HT-29 (cell line): ENCODE measurements at places on chromosomes 13 and 19.

DNA sequence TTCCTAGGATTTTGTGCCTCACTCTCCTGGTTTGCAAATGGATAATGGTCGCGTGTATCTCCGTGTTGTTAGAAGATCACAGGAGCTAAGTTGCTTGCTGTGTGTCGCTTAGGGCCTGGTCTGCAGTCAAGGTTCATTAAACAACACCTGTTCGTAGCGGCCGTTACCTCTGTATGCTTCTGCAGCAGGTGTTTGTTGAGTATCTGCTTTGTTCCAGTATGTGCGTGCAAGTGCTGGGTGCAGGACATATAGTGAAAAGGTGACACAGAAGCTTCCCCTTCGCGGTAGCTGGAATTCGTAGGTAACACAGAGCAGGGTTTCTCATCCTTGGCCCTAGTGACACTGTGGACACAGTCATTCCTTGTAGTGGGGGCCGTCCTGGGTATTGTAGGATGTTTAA, 5.4 kb downstream of the MED25 start:
- no peak for DNase-seq

DNA sequence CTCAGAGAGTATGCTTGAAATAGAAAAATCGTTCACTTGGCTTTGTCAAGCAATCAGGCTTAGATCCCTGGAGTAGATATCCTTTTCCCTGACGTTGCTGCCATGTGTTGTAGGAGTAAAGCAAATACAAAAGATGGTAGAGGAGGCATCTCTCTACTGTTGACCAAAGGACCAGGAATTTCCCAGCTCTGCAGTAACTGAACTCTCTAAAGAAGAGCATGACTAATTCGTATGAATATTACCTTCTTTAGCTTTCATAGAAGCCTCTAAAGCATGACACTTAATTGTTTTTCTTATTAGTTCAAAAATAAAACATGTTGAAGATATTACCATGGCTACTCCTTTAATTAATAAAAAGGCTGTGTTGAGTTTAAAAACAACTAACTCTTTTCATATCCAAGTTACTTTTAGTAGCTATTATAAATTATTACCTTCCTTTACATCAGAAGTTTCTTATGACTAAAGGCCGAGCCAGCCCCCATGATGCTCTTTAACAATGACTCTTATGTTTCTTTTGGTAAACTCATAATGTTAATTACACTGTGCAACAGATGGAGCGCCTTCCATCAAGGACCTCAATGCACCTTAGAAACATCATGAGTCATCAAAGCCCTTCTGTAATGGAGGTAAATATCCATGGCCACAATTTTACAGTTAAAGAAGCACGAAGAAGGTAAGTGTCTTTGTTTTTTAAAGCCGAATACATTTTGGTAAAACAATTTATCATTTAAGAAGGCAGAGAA, 352.4 kb downstream of the KLF5 start:
- DNase-seq = peak; percentile 85

DNA sequence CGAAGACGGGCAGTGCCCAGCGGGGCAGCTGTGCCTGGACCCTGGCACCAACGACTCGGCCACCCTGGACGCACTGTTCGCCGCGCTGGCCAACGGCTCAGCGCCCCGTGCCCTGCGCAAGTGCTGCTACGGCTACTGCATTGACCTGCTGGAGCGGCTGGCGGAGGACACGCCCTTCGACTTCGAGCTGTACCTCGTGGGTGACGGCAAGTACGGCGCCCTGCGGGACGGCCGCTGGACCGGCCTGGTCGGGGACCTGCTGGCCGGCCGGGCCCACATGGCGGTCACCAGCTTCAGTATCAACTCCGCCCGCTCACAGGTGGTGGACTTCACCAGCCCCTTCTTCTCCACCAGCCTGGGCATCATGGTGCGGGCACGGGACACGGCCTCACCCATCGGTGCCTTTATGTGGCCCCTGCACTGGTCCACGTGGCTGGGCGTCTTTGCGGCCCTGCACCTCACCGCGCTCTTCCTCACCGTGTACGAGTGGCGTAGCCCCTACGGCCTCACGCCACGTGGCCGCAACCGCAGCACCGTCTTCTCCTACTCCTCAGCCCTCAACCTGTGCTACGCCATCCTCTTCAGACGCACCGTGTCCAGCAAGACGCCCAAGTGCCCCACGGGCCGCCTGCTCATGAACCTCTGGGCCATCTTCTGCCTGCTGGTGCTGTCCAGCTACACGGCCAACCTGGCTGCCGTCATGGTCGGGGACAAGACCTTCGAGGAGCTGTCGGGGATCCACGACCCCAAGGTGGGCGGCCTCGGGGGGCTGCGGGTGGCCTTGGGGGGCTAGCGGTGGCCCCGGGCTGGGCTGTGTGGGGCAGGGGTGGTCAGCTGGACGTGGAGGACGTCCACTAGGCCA, 4.8 kb downstream of the GRIN3B start:
- DNase-seq = no peak

DNA sequence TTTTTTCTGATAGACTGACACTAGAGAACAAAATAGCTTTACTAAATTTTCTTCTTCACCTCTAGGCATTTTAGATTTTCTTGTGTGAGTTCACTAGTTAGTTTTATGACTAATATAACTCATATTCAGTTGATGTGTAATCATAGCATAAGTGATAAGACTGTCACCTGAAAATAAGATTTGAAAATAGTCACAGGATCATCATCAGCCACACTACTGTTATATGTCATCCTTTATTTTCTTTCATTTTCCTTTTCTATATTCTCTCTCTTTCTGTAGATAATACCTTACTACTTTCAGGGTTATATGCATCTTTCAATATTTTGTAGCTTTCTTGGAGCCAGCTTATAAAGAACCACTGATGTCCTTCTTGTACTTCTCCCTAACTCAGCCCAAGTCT, 292.6 kb downstream of the TDRD3 start:
- no peak for DNase-seq

GRCh38 chr13:23986619-23987018, 89.3 kb upstream of the C1QTNF9B start:
- DNase-seq = no peak

DNA sequence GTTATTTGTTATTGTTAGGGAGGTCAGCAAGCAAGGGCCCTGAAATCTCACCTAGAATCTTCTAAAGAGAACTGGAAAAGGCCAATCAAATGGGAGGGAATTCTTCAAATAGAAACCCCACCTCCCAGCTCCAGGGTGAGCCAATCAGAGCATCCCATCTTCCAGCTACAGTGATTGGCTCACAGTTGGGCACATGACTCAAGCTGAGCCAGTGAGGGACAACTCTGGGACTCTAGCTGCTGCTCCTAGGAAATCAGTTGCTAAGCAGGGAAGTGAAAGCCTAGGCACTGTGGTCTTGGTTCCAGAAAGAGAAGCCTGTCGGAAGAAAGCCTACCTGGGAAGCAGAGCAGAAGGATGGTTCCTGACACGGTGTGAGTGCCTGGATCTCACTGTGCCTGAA, 13.4 kb downstream of the TM6SF2 start:
- peak; percentile 11 for DNase-seq

- no peak for DNase-seq
Measured at GRCh38 chr19:4016903-4017638, 9.5 kb downstream of the PIAS4 start.

- no peak for DNase-seq
Measured at GRCh38 chr13:33994198-33994597, 176.2 kb downstream of the RFC3 start.

GRCh38 chr19:9702186-9702585, 27.3 kb upstream of the ZNF562 start:
- DNase-seq = peak; percentile 2

- DNase-seq = no peak
Measured at GRCh38 chr19:12769689-12770088, 5.7 kb downstream of the HOOK2 start.

GRCh38 chr13:33639626-33640080, 178.3 kb upstream of the RFC3 start:
- no peak for DNase-seq
